ENCODE measurements at places on chromosomes 1 and 21.

- DNase-seq: no peak
Observed at GRCh38 chr21:35696644-35697043, 363.7 kb downstream of the SETD4 start.

- no peak for DNase-seq
Observed at GRCh38 chr1:21350202-21350885, 60.1 kb upstream of the ECE1 start.

GRCh38 chr21:39700318-39700717, 44.7 kb upstream of the IGSF5 start:
- no peak for DNase-seq

DNA sequence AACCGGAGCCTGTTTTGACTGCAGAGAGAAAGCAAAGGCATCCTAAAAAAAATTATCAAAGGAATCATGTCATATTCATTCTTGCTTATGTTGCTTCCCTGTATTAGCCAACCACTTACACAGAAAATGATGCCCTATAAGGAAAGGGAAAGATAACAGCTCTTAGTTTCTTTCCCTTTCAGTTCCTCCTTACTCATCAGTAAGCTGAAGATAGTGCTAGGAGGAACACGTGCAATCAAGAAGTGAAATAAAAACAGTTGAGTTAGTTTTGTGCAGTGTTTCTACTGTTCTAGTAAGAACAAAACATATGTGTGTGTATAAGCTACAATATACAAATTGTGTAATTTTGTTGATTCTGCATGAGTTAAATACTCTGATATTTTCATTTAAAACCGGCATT, 45.3 kb upstream of the MTF2 start:
- DNase-seq: no peak

DNA sequence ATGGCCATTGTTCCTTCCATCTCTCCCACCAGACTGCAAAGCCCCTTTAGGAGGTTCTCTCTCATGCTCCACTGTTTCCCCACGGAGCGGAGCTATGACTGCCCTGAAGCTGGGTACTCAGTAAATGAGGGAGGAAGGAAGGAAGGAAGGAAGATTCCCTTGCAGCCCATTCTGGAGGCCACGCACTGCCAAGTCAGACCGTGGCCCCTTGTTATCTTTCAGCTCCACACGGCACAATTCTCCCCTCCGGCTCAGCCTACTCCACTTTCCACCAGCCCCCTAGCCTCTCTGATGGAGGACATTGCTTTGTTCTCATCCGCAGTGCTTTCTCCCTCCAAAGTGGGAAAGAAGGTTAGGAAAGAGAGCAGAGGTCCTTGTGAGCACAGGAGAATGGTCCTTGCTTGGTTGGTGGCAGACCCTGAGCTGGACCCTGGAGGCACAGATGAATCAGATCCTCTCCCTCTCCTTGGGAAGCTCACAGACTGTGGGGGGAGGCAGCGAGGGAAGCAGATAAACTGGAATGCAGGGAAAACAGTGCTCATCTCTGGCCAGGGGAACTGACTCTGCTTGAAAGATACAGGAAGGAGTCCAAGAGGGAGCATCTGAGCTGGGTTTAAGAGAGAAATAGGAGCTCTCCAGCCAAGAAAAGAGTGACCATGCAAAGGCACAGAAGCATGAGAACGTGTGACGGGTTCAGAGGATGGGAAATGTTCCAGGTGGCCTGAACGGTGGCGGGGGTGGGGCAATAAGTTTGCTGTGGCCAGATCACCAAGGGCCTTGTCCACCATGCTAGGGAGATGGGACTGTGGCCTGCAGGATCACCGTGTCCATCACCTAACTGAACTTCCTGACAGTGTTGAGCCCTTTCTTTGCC, 52.6 kb downstream of the GLIS1 start:
- no peak for DNase-seq

DNA sequence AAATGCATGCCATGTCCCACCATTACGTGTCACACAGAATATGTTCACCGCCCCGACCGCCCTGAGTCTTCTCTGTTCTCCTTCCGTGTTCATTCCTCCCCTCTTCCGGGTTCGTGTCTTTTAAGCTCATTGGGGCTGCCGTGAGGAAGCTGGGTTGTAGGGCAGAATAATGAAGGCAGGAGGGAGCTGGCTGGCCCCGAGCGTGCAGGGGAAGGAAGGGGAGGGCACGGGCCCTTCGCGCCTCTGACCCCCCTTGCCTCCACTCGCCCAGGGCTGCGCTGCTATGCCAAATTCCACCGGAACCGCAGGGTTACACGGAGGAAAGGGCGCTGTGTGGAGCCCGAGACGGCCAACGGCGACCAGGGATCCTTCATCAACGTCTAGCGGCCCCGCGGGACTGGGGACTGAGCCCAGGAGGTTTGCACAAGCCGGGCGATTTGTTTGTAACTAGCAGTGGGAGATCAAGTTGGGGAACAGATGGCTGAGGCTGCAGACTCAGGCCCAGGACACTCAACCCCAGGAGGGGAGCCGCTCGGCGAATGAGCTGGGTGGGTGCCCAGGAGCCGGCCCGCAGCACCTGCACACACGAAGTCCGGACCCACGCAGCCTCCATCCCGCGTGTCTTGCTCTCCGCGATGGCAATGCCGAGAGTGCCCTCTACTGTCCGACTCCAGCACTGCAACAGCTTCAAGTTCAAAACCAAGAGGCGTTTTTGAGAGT, 16.5 kb upstream of the AGTRAP start:
- peak; percentile 72 for DNase-seq

GRCh38 chr21:28419811-28420210, 572.9 kb downstream of the LTN1 start:
- no peak for DNase-seq

GRCh38 chr1:184790642-184791549, 36.2 kb upstream of the EDEM3 start:
- no peak for DNase-seq

DNA sequence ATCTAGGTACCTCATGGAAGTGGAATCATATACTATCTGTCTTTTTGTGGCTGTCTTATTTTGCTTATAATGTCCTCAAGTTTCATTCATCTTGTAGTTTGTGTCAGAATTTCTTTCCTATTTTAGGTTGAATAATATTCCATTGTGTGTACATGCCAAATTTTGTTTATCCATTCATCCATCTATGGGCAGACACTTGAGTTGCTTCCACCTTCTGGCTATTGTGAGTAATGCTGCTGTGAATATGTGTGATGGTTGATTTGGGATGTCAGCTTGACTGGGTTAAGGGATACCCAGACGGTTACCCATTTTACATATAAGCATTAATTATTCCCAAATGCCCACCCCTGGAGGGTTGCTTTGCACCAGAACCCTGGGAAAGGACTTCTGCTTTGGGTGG, 477.5 kb downstream of the PTPRU start:
- no peak for DNase-seq

- no peak for DNase-seq
Observed at GRCh38 chr1:117653732-117654492, 48.1 kb downstream of the TENT5C start.

DNA sequence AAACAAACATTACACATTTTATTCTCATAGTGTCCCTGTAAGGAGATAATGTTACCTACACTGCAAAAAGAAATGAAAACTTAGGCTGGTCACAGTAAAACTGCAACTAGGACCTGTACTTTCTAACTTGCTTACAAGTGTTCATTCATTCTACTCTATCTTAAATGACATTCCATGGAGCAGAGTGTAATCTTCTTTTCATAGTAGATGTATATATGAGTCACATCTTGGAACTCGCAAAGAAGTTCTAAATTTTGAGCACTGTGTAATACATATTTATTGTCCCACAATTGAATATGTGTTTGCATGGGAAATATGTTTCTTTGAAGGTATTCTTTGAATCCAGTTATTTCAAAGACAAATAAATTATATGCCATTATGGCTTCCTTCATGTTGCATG, 1258.5 kb upstream of the ADGRL2 start:
- no peak for DNase-seq

- DNase-seq: no peak
Observed at GRCh38 chr21:36889401-36889800, 77.1 kb downstream of the HLCS start.

DNA sequence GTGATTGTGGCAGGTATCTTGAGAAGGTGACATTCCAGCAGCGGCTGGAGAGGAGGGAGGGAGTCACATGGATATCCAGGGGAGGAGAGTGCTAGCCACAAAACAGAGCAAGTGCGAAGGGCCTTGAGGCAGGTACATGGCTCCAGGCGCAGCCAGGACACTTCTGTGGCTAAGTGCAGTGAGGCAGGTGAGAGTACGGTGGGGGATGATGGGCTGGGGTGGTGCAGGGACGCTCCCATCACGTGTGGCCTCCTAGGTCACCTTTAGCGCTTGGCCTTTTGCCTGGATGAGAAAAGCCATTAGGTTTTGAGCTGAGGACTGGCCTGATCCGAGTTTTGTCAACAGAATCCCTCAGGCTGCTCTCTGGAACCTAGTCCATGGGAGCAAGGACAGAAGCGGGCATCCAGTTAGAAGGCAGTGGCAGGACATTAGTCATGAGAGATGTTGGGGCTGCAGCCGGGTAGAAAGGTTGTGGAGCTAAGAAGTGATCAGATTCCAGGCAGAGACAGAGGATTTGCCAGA, 31.6 kb downstream of the SMYD2 start:
- DNase-seq: no peak

DNA sequence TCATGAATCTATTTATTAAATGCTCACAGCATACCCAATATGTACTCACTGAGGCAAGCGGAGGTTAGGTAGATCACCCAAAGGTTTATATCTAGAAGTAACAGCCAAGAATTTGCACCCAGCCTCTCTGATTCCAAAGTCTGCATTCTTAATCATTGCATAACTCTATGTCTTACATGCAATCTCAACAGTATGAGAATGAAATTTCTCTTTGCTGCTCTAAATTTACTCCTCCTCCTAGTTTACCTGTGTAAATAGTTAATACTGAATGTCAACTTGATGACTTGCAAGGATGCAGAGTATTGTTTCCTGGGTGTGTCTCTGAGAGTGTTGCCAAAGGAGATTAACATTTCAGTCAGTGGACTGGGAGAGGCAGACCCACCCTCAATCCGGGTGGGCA, 840.6 kb downstream of the BRINP3 start:
- no peak for DNase-seq

DNA sequence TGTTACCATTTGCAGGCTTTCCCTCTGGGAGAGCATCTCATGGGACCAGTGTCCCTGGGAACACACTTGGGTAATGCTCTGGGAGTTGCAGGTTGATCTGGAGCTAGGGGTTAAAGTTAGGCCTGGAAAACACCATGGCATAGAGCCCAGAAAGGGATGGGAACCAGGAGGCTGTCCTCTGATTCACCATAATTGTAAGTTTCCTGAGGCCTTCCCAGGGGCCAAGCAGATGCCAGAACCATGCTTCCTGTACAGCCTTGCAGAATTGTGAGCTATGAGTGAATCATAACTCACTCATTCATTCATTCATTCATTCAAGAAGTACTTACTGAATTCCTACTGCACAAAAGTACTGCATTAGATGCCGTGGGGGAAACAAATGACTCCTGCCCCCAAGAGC, 50.0 kb downstream of the LACTBL1 start:
- DNase-seq: no peak

GRCh38 chr1:41739061-41739955, 179.4 kb downstream of the HIVEP3 start:
- peak; percentile 76 for DNase-seq

- no peak for DNase-seq
Observed at GRCh38 chr1:238364214-238364892, 473.6 kb upstream of the ZP4 start.

DNA sequence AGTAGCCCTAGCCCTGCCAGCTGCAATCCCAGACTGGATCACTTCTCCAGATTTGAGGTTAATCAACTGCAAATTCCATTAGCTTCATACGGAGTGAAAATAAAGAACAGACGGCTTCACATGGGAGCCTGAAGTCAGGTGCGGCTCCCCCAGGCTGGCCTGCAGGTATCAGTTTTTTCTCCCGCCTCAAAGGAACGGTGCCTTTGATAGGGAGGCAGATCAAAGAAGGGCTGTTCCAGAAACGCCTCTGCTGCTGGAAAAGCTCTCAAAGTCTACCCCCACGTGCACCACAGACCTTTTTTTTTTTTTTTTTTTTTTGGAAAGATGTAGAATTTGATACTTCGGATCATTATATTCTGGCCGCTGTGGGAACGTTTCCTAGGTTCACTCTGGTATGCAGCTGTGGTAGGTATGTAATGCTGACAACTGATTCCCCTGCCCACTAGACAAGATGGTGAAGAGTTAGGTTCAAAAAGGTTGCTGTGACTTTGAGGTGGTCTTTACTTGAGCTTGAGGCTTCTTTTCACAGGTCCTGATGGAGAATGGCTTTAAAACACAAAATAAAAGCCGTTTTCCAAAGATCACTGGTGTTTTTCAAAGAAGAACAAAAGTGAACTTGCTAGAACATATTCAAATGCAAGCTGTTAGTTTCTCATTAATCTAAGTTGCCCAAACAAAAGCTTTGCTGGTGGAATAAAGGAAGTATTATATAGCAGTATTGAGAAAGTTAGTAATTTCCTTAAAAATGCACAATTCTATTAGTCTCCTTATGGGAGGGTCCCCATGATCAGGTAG, 189.0 kb upstream of the NFIA start:
- DNase-seq: no peak

- no peak for DNase-seq
Observed at GRCh38 chr1:219666242-219666641, 53.3 kb upstream of the ZC3H11B start.

All from right lung (tissue), 10 donors.